ENCODE measurements at places on chromosomes 13 and 19.

- DNase-seq = no peak
Observed at GRCh38 chr13:43879755-43880181, at the start of gene LACC1. TSS of gene LACC1 (plus strand) at chr13:43879904. CDS start at chr13:43880986, 1,082 bp downstream.

GRCh38 chr19:7682175-7682855, 1.7 kb downstream of the TRAPPC5 start:
- no peak for DNase-seq

DNA sequence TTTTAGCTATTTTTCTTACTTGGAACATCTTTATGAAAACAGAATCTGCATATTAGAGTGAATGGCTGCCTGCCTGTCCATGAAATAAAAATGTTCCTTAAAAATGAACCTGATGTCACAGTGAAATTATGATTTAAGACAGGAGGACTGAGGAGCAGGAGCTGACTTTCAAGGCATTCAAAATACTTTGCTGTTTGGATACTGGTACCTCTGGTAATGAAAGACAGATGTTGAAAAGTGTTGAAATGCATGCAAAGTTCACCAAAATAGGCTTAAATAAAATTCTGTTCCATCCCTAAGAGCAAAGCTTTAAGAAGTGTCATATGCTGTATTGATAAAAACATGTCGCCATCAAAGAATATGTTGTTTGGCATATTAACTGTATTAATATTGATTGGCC, 1.7 kb downstream of the ARHGEF7 start:
- DNase-seq = no peak

GRCh38 chr13:33347861-33348260, 62.3 kb upstream of the STARD13 start:
- no peak for DNase-seq

GRCh38 chr13:87244256-87244890, 426.8 kb upstream of the SLITRK5 start:
- DNase-seq = no peak

GRCh38 chr19:33819880-33820781, 23.5 kb downstream of the KCTD15 start:
- peak; percentile 95 for DNase-seq

- DNase-seq = peak; percentile 73
Observed at GRCh38 chr13:21971662-21972621, 301.1 kb downstream of the FGF9 start.

GRCh38 chr13:32472194-32472621, 44.3 kb upstream of the N4BP2L1 start:
- no peak for DNase-seq

GRCh38 chr19:49117677-49118564, 1.0 kb downstream of the C19orf73 start:
- no peak for DNase-seq

- DNase-seq = no peak
Observed at GRCh38 chr19:13054626-13055212, 47.9 kb downstream of the LYL1 start.

DNA sequence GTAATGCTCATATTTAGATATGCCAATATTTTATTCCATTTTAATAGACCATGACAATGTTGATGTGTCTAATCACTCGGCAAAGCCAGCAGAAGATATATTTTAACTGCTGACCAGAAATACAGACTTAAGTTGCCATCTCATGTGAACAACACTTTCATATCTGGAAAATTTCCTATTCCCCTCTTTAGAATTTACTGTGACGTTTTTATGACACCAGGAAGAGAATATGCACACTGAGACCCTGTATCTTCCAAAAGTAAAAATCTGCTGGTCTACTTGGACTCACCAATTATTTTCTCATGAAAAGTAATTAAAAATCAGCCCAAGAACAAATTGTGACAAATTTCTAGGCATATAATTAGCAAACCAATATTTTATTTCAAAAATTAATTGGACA, 2.1 kb downstream of the PROSER1 start:
- DNase-seq = no peak

- no peak for DNase-seq
Observed at GRCh38 chr13:44303681-44304432, 69.8 kb upstream of the SERP2 start.

DNA sequence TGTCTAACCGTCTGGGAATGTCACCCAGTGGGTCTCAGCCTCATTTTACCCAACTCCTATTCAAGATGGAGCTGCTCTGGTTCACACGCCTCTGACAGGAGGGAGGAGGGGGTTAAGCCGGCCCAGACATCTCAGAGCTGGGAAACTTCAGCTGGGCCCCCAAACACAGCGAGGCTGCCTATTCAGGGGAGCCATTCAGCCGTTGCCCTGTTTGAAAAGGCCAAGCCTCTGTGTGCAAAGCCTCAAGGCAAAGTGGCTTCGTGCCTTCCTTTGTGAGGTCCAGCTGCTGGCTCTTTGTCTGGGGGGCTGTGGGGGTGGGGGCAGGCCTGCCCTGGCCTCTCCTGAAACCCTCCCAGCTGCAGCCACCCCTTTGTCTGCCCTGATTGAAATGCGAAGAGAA, 147.4 kb downstream of the PTPRS start:
- DNase-seq = no peak

DNA sequence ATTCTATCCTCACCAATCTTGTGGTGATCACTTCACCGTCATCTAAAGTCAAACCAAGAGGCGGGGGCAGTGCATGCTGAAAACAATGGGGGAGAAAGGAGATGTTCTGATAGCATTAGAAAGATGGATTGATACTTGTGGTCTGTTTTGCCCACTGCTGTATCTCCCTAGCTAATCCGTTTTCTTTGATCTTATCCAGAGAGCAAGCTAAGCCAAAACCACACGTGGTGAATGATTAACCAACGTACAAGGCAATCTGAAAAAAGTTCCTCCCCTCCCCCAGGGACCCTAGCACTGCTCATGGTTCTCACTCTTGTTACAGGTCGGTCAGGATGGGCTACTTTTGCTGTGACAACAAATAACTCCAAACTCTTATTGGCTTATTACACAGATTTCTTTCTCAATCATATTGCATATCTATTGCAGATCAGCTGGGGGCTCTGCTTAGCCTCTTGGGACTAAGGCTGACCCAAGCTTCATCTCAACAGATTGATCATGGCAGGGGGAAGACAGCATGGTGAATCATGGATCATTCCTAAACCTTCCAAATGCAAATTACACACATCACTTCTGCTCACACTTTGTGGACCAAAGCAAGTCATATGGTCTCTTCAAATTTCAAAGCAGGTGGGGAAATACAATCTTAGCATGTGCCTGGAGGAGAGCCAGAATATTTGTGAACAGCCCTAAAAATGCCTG, 11.9 kb upstream of the C13orf42 start:
- no peak for DNase-seq

- DNase-seq = no peak
Observed at GRCh38 chr19:31356587-31357314, 7.5 kb upstream of the TSHZ3 start.

DNA sequence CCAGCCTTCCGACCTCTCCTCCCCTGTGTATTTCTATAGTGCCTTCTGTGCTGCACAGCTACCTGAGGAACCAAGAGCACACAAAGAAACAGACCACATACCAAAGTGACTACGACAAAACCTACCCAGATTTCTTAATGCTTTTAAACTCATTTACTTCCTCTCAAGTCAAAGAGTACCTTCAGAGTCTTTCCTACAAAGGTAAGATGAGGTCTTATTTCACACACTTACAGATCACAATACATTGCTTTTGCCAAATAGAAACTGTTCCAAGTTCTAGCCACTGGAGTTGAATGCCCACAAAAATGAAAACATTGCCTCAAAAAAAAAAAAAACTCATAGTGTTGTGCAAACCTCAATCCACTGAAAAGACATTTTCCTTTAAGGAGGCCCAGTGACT, 36.4 kb downstream of the TEX26 start:
- DNase-seq = peak; percentile 56

DNA sequence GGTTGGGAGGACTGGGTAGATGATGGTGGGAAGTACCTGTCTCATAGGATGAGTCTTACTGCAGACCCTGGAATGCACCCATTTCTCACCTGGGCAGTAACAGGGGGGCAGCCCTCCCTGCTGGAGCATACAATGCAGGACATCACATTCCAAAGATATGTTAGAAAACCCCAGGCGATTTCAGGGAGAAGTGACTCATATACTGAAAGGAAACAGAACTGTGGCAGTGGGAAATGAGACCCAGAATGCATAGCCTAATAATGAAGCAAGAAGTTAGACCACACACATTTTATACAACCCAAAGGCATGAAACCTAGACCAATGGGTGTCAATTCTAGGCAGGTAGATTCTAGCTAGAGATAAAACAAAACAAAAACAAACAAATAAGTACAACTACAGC, 402.7 kb downstream of the IRS2 start:
- peak; percentile 30 for DNase-seq

GRCh38 chr13:114272977-114273376, 8.4 kb upstream of the UPF3A start:
- no peak for DNase-seq

GRCh38 chr19:20840371-20840770, 64.3 kb downstream of the ZNF66 start:
- DNase-seq = no peak

GRCh38 chr13:39577838-39578491, 25.0 kb downstream of the LHFPL6 start:
- no peak for DNase-seq

DNA sequence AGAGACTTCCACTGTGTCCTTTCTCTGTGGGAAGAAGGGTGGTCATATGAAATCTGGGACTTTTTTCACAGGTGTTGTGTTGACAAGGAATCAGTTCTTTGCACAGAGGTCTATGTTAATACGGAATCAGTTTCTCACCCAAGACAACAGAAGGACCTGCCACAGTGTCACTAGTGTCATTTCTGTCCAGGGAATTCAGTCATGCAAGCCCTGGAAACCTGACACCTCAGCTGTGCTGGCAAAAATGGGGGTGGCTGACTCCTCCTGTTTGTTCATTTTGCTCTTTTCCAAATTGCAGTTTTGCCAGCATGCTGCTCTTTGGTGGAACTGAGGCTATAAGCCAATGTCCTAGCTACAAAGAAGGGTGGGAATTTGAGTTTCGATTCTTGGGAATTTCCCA, 49.8 kb upstream of the ESD start:
- no peak for DNase-seq

DNA sequence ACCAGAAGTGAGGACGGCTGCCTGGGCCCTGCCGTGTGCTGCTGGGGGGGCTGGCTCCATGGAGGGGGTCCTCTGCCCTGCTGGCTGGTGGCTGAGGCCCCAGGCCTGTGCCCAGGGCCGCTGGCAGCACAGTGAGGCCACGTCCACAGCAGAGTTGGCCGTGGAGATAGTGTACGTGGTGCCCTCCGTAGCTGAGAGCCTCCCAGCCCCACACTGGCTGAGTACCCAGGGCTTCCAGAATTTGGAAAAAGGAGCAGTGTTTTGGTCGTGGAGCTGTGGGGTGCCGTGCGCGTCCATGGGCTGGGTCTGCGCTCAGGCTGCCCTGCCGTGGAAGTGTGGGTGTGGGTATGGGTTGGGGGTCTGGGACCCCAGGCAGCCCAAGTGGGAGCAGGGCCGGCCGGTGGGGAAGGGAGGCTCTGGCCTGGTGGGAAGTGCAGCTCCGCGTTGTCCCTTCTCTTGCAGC, 5.9 kb downstream of the PTBP1 start:
- DNase-seq = no peak

GRCh38 chr13:48038761-48039160, 1.2 kb downstream of the NUDT15 start:
- no peak for DNase-seq

DNA sequence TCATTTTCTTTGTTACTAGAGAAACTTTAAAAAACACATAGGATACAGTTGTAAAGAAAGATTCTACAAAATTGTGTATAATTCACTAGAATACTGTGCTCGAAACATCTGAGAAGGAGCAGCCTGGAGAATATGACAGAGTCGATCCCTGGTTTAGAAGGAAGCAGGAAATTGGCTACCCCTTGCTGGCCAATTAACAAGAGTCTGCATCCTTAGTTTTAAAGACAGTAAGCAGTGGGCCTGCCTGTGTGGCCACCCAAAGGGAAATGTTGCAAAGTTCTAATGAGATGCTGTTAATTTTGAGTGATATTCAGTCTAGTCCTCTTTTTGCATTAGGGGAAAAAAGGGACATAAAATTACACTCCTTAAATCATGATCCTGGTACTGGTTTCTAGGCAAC, 988.6 kb downstream of the PCDH17 start:
- DNase-seq = no peak
